ENCODE measurements at places on chromosomes 5 and 9.

DNA sequence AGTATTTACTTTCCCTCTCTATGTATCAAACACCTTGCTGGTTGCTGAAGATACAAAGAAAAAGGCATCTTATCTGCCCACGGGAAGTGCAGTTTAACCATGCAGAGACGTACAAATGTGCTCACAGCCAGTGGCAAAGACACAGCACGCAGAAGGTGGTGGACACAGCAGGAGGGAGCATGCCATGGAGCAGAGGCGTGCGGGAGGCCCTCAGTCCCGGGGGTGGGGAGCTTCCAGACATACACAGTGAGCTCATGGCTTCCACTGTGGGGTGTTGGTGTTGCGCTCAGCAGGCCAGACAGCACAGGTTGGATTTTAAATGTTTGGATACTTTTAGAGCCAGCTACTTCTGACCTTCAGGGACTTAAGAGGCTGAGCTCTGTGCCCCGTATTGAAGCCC lies 8.8 kb upstream of the BARX1 start:
- no peak for DNase-seq

GRCh38 chr9:81320909-81321482 lies 368.4 kb downstream of the TLE1 start:
- no peak for DNase-seq

- DNase-seq, result no peak
Measured at GRCh38 chr5:161847447-161847846, 473 bp upstream of the GABRA1 start.

DNA sequence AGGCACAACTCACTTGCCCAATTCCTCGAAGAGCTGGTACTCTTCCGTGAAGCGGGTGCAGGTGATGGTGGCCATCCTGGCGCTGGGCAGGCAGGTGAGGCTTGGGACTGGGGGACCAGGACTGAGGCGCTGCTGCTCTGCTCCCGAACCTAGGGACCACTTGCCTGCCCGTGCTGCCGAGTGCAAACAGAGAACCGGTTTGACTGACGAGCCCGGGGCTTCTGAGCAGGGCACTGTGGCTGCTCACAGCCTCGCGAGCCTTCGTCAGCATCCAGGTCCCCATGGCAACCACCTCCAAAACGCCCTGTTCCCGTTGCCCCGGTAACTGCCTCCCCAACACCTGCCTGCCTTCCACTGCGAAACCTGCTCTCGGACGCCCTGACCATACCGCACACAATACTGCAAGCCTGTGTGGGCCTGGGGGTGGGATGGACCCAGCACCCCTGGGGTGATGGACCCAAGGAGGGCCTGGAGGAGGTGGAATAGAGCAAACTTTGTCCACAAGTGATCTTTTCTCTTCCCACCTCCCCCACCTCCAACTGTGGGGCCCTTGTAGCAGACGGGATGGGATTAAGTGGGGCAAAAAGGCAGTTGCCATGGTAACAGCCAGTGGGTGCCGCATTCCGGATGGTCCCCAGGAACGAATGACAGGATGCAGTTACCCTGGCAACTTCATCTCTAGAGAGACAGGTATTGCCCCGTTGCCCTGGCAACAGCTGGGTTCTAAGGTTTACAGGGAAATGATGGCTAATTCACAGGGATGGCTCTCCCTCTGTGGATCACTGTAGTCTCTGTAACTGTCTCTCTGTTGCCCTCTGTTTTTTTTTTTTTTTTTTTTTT lies at the start of gene CAMK2A:
Gene CAMK2A, minus strand, starts transcription at position 223 of the 840 bp plus-strand sequence. Its CDS starts 148 bp downstream, at position 75.
- DNase-seq, result no peak

- peak; percentile 13 for DNase-seq
Measured at GRCh38 chr9:137723783-137724445, 105.1 kb downstream of the EHMT1 start.

DNA sequence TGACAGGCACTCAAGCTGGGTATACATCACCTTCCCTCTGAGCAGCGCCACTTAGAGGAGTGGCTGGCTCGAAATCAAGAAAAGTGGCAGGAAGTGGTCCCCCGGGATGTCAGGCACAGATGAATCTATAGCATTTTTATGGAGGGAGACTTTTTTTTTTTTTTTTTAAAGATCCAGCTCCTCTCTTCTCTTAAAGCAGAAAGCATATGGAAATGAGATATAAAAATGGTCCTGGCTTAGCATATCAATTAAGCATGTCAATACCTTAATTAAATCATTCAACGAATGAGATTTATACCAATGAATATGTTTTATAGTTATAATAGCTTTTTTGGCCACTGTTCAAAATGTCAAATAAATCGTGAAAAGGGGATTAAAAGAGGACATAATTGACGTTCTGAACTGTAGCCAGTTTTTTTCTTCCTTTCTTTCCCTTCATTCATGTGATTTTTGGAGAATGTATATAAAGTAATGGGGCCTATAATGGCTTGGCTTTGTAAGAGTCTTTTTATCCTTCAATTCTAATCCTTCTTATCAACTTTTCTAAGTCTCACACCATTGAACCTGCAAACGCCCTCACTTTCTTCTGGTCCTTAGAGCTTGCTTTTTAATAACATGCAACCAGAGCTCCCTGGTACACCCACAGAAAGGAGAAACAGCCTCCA lies 319.2 kb upstream of the PANK3 start:
- DNase-seq, result no peak

DNA sequence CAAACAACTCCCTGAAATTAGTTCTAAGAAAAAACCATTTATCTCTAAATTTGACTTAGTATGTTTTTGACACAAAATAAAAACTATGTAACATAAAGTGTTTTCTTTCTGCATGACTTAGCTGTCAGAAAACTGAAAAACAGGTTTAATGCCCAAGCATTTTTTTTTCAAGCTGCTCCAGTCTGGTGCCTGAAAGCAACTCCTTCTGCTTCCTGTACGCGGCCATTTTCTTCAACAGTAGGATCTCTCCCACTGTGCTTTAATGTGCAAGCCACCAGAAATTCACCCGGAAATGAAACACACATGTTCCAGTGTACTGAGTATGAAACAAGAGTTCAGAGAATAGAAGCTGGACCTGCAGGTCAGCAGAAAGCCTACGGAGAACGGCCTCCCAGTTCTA lies 161.2 kb downstream of the MED27 start:
- no peak for DNase-seq

- no peak for DNase-seq
Measured at GRCh38 chr9:135046739-135047350, 40.6 kb upstream of the OLFM1 start.

GRCh38 chr5:143758015-143758414 lies 53.9 kb upstream of the HMHB1 start:
- DNase-seq, result no peak

DNA sequence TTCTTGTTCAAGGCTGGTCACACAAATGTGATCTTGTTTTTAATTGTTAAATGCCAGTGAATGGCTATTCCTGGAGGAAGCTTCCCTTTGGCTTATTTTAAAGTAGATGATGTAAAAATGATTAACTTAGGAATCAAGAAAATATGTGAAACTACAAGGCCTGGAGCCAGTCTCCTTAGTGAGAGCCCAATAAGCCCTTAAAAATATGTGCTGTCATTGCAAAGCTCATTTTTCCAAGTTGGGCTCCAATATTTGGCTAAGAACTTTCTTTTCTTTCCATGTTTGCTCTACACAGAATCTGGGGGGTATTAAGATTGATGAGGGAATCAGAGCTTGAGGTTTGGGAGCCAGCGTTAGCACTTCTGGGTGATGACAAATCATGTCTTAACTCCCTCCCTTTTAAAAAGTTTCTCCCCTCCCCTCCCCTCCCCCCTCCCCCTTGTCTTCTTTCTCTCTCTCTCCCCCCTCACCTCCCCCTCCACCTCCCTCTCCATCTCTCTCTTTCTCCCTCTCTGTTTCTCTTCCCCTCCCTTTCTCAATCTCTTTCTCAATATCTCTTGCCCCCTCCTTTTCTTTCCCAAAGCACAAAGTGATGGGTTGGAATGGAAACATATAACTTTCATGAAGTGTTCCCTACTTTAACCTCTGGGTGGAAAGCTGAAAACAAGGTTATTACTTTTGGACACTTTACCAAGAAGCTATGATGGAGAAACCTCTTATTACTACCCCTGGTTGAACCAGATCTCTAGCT lies 86.0 kb downstream of the FBXL7 start:
- no peak for DNase-seq

Measured in bronchial epithelial cell (primary cell).